Transverse colon (tissue), 4 donors: ENCODE measurements at places on chromosomes 7 and 10.

DNA sequence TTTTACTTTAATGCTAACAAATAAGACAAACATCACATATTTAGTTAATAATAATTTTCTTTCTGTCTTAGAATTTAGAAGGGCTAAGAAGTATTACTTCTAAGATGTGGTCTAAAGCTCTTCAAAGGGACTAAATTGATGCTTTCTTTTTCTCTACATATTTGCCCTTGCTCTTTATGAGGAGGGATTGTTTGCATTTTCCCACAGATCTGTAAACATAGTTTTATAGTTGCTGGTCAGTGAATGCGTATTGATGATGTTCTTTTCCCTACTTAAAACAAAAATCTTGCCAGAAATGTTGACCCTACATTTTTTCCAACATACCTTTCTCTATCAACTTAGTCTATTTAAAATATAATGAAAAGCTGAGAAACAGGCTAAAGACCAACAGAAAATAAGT lies 372.4 kb upstream of the LRGUK start:
- DNase-seq, result no peak

DNA sequence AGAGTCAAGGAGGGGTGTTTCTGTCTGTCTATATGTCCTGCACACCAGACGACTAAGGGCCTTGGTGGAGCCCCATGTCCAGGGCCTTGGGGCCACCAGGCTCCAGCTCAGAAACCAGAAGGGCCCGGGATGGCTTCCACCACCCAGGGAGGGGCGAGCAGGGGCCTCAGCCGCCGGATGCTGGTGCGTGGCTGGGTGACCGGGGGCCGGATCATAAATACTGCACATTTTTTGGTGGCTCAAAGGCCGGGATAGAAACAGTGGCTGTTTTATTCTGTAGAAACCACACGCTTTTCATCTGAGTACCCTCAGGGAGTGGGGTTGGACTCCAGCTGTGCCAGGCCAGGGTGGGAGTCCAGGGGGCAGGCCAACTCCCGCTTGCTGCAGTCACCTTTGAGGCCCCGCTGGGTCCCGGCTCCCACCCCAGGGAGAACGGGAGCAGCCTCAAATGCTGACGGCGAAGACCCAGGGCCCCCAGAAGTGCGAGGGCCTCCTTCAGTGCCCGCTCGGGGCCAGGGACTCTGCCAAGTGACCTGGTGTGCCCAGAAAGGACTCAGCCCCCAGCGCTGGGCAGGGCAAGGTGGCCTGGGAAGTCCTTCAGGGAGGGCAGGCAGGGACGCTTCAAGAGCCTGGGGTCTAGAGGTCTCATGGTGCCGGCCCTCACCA lies 28.2 kb downstream of the PDGFA start:
- no peak for DNase-seq

DNA sequence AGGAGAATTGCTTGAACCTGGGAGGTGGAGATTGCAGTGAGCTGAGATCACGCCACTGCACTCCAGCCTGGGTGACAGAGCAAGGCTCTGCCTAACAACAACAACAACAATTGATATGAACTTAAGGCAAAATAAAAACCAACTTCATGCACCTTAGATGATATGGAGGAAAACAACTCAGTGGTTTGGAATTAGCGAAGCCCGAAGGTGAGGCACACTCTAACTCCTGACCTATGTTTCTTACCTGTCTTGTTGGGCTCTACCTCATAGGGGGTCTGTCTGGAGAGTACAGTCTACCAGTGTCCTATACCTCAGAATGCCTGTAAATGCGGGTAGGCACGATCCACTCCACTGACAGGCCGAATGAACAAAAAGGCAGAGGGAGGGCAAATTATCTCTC lies 24.3 kb upstream of the COBL start:
- DNase-seq, result no peak

DNA sequence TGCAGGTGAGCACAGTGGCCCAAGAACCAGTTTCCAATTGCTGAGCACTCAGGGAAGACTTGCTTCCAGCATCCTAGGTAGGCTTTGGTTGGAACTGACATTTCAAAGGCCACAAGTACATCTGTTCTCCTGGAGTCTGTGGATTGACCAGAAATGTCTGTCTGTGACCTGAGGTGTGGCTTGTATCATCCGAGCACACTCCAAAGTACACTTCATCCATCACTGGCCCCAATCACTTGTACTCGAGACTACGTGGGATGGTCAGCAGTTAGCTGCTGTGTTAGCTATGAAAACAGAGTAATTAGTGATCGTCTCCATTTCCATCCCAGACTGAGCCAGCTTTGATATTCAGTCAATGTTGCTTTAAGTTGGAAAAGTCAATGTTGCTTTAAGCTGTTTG lies 45.0 kb downstream of the MKI67 start:
- DNase-seq, result no peak

GRCh38 chr7:155372782-155373358 lies 75.2 kb downstream of the INSIG1 start:
- no peak for DNase-seq

DNA sequence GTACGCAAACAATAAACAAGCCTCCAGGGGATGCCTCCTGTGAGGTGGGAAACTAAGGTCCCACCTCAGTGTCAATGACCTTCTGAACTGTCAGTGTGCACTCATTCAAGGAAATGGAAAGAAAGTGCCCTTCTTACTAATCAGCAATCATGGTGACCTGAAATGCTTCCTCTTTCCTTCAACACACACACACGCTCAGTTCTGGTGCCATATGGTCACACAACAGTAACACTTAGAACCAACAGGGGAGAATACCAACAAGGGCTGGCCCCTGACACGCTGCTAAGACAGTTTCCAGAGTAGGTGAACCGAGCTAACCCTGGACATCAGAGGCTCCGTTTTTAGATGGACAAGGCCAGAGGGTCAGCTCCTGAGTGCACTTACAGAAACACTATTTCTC lies 42.1 kb upstream of the EFCAB10 start:
- DNase-seq, result no peak

DNA sequence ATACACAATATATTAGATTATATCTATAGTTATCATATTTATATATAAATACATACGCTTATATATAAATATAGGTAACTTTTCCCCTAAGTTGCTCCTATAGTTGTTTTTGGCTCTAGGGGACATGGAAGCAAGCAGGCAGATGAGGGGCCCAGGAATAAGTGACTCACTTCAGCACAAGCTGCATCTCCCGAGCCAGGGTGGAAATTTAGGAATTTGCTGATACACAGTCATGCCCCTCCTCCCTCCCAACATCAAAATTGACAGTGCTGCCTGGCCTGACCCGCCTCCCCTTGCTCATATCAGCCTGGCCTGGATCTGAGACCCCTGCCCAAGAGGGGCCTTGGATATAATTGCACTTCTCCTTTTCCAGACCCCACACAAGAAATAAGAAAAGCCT lies 33.8 kb downstream of the MKI67 start:
- DNase-seq, result no peak

- DNase-seq, result no peak
These were observed 26.7 kb upstream of the CUL1 start for GRCh38 chr7:148672041-148672440.

DNA sequence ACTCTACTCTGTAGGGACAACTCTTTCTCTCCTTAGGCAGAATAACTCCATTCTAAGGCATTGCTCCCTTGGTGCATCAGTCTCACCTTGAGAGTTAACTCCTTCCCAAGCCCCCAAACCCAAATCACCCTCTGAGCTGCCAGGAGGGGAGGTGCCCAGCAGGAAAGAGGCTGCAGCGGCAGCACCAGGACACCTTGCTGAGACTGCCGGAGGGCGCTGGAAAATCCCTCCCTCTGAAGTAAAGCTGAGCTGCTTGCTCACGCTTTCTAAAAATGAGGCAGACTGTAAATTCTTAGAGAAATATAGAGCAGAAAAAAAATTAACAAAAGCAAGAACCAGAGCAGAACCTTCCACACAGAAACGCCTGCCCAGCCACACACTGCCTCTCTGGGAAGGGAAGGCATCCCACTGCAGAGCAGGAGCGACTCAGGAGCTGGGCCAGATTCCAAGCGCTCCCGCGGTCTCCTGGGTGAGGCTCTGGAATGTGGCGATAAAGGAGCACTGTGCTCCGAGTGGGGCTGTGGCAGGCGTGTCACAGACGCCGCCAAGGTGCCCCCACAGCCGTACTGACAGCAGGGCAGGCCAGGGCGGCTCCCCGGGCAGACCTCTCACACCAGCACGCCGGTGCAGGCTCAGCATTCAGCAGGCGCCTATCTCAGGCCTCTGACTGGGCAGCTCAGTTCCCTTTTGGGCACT lies 202.1 kb downstream of the TNS3 start:
- peak; percentile 87 for DNase-seq

DNA sequence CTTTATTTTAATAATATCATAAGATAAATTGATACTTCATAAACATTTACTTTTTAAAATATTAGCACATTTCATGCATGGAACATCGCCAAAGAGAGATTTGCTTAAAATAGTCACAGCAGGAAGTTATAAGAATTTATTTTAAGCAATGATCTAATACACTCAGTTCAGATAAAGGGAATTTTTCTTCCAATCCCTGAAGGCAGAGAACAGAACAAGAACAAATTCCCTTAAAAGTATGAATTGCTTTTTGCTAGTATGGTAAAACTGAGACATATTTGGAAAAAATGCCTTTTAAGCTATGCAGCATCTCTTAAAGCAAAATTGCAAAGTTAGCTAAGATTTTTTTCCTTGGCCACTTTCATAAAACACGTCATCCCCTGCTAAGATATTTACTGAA lies 91.0 kb downstream of the SEMA3D start:
- DNase-seq, result no peak

GRCh38 chr7:156220078-156220605 lies 407.9 kb upstream of the SHH start:
- DNase-seq, result no peak

DNA sequence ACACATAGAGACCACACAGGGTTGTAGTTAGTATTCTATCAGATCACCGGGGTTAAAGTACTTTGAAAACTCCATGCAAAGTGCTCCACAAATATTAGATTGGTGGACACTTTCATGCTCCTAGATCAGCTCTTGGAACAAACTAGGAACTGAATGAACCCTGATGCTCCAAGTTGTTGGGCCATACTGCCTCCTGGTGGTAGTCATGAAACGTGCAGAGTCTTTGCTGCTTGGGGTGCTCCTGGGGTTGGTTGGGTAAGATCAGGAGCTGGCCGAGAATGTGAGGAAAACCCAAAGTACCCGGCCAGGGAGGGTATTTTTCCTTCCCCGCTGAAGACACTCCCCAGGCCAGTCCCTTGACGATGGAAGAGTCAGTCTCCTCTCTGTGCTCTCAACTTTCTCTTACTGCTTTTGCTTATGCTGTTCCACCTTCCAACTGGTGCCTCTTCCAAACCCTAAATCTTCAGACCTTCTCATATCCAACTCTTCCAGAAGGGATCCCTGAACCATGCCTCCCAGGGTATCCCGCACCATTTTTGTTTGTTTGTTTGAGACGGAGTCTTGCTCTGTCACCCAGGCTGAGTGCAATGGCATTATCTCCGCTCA lies 918 bp upstream of the RPEL1 start:
- peak; percentile 83 for DNase-seq

GRCh38 chr7:155576416-155576815 lies 30.1 kb upstream of the CNPY1 start:
- no peak for DNase-seq

DNA sequence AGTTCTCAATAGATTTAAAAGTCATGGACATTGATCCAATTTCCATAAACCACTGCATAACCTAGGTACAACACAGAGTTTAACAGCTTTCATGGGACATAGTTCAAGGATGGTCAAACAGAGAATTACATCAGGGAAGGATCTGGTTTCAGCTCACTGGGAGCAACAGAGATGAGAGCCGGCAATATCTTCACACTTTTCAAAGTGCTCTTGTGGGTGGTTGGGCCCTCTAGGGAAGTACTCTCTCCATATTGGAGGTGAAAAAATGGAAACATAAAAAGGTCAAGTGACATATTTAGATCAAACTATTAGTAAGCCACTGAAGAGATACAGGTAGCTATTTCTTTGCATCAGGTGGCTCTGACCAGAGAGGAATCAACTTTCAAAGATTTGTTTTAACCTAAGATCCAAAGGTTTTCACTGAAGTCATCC lies 61.8 kb upstream of the LRRN3 start:
- DNase-seq, result no peak

DNA sequence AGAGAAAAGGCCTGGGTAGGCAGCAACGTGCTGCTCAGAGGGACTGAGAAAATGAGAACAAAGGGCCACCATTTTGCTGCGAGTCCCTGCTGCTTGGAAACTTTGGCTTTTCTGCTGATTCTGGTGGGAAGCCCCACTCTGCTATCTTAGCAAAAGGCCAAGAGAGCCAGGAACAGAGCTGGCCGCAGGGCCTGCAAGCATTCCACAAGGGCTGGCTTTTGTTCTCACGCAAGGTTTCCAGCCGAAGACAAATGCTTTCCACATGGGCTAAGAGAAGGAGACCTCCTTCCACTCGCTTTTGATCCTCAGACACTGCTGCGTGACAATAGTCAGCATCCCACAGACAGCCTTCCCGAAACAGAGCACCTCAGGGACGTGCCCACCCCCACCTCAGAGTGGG lies 163.1 kb downstream of the ARHGAP12 start:
- DNase-seq, result no peak

- no peak for DNase-seq
These were observed 171.8 kb downstream of the SEMA3D start for GRCh38 chr7:85014936-85015660.

GRCh38 chr10:106826716-106827115 lies 337.8 kb downstream of the SORCS1 start:
- DNase-seq, result no peak

DNA sequence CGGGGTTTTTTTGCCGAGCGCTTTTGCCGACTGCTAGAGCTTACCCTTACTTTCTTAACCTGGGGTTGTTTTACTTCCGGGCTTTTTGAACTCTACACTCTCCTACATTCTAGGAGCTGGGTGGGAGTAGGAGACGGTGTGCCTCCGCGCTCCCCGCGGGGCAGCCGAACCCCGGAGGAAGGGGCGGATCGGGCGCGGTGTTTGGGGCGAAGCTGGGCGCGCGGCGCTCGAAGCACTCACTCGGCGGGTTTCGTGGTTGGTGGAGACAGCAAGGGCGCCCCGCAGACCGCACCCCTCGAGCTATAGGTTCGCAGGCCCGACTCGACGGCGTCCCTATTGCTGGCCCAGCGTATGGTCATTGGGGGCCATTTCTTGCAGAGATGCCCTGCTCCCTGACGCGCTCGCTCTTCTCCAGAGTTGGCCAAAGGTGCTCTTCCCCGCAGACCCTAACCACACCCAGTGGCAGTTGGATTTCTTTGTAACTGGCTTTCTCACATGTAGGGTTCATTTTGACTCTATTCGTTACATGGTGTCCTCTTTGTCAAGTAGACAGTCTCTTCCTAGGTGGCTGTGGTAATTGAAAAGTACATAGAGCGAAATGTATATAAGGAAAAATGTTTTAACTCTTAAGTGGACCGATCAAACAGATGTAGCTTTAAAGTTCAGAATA lies 364 bp downstream of the ZNF518A start:
- DNase-seq, result peak; percentile 80
